ENCODE measurements at places on chromosomes 3 and 15. TPM values are rescaled to one million over a fixed set of nuclear protein-coding genes. Genes with fewer than 3 reads are reported as not detected.

DNA sequence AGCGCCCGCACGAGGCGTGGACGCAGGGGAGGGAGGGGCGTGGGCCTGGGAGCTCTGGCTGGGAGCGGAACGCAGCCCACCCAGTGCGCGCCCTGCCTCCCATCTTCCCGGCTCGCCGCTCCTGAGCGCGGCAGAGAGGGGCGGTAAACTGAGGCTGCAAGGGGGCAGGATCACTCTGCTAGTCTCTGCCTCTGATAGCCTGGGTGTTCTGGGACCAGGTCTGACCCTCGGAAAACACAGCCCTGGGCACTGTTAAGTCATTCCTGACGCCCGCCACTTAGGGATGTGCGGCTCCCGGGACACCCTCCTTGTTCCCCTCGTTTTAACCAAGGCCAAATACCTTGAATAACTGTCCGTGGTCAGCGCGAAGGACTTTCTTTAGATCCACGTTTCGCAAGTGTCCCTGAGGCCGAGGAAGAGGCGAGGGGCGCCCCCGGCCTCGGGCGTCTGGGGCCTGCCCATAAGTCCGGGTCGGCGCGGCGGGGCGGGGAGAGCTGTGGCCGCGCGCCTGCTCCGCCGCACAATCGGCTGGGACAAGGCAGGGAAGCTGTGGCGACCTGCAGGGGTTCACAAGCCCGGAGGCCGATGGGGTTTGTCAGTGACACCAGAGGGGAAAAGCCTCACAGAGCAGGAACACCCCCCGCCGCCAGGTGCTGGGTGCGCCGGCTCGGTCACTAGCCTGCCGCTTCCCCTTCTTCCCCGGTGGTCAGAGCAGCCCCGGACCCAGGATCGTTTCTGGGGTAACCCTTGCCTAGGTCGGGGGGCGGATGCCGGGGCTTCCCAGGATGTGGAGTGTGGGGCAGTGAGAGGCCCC, 1.5 kb downstream of the ITPKA start:
- no peaks in the 10 kb centered on the region for H3K36me3 ChIP-seq
- H3K27ac ChIP-seq = no peak overlapping the region
- H3K4me3 ChIP-seq = no peak overlapping the region
- no peaks in the 10 kb centered on the region for H3K27me3 ChIP-seq

- H3K4me1 ChIP-seq = peaks cover 10% of the 10 kb centered on the region
- no peak overlapping the region for H3K27ac ChIP-seq
Measured at GRCh38 chr15:50181201-50181968, 611 bp upstream of the SLC27A2 start.

The DNAH1 gene
- 2.4 TPM for total RNA-seq

- H3K36me3 ChIP-seq = no peaks in the 10 kb centered on the region
- no peaks in the 10 kb centered on the region for H3K27me3 ChIP-seq
- no peak for DNase-seq
- H3K4me3 ChIP-seq = no peak overlapping the region
- no peak overlapping the region for H3K27ac ChIP-seq
- H3K4me1 ChIP-seq = peaks cover 11% of the 10 kb centered on the region
Measured at GRCh38 chr15:67832031-67832551, 6.8 kb downstream of the SKOR1 start.

The VWA5B2 gene
- 0.28 TPM for total RNA-seq

The GHRL gene
- total RNA-seq = not detected

DNA sequence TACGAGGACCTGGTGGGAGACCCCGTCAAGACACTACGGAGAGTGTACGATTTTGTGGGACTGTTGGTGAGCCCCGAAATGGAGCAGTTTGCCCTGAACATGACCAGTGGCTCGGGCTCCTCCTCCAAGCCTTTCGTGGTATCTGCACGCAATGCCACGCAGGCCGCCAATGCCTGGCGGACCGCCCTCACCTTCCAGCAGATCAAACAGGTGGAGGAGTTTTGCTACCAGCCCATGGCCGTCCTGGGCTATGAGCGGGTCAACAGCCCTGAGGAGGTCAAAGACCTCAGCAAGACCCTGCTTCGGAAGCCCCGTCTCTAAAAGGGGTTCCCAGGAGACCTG, 2.5 kb downstream of the CHST2 start:
- no peak overlapping the region for H3K27ac ChIP-seq
- no peaks in the 10 kb centered on the region for H3K36me3 ChIP-seq
- DNase-seq = no peak
- H3K4me3 ChIP-seq = no peak overlapping the region
- H3K4me1 ChIP-seq = peaks cover 5% of the 10 kb centered on the region

DNA sequence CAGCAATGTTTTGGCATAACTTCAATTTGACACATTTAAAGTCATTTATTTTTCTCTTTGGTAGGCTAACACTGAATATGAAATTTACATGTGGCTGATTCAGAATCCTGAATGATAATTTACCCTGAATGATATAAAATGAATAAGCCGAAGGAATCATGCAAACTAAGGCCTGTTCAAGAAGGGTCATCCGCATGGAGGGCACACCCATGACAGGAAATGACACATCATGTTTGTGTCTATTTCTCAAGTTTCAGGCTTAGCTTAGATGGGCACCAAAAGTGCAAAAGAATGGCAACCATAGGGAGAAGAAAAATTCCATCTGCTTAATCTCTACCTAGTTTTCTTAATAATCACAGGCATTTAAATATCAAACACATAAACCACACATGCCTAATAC, 141.5 kb downstream of the DUT start:
- DNase-seq = no peak
- H3K4me1 ChIP-seq = no peaks in the 10 kb centered on the region
- no peak overlapping the region for H3K4me3 ChIP-seq
- no peak overlapping the region for H3K27ac ChIP-seq
- no peaks in the 10 kb centered on the region for H3K36me3 ChIP-seq

The MEX3B gene
- total RNA-seq = 8.5 TPM
